ENCODE measurements at places on chromosomes 2 and 18.

- no peak for DNase-seq
Measured at GRCh38 chr18:70419526-70419925, 130.7 kb downstream of the SOCS6 start.

DNA sequence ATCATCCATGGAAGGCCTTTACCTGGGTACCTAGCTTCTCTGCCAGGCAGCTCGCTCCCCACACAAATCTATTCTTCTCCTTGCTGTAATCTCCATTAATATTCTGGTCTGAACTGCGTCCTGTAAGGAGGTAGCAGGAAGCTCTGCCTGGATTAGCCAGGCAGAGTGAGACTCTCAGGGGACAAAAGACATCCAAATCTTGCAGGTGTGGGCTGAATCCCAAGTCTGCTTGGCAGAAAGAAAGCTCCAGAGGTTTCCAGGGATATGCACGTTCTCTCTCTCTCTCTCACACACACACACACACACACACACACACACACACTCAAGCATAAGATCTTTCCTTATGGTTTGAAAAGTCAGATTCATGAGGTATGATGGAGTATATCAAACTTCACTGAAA is 66.5 kb downstream of the THNSL2 start:
- no peak for DNase-seq

- no peak for DNase-seq
Measured at GRCh38 chr2:200337621-200338020, 31.1 kb downstream of the SPATS2L start.

GRCh38 chr2:96923810-96924774 is 54.2 kb upstream of the SEMA4C start:
- DNase-seq: no peak

DNA sequence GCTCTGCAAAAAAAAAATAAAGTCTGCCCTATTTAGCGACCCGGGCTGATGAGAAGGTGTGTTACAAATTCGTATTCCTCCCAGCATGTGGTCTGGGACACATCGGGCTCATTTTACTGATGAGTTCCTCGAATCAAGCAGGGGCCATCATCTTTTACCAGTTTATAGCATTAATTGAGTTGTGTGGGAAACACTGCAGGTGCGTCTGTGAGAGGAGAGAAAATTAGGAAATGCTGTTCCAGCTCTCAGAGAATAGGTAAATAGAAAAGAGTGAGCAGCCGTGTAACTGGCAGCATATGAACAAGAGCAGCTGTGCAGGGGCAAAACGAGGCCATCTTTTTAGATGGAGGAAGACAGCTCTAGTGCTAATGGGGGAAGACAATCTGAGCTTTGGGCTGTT is 216.7 kb downstream of the SETBP1 start:
- DNase-seq: no peak

- no peak for DNase-seq
Measured at GRCh38 chr2:217077831-217078407, 218.1 kb upstream of the TNP1 start.

DNA sequence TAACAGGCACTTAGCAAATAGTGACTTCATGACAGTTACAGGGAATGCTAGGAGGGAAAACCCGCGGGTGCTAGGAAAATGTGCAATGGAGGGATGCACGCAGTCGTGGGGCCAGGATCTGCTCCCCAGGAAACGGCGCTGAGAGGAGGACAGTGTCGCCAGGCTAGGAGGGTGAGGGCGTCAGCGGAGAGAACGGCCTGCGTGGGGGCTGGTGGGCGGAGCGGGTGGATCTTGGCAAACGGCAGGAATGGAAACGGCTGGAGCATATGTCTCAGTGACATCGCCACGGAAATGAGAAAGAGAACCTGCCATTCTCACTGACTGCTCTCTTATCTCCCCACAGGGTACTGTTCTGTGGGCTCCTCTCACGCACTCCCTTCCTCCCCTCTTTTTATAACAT is 478.5 kb upstream of the ID2 start:
- DNase-seq: no peak

GRCh38 chr2:143691121-143691520 is 561.9 kb downstream of the ARHGAP15 start:
- no peak for DNase-seq

- no peak for DNase-seq
Measured at GRCh38 chr2:208642125-208642779, 235.7 kb downstream of the PTH2R start.

DNA sequence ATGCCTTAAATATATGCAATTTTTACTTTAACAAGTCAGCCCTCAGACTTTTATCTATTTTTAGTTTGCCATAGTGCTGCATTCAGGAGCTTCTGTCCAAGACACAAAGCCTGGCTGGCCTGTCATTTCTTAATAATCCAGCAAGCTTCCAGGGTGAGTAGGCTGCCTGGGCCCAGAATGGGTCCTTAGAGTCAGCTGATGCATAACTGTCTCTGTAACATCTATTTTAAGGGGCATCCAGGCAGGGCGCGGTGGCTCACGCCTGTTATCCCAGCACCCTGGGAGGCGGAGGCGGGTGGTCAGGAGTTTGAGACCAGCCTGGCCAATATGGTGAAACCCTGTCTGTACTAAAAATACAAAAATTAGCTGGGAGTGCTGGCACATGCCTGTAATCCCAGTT is 11.8 kb upstream of the GNLY start:
- no peak for DNase-seq
